ENCODE measurements at places on chromosomes 5 and 9. TPM values are rescaled to one million over a fixed set of nuclear protein-coding genes. Genes with fewer than 3 reads are reported as not detected.

TRAF1 gene
- 19.5 TPM for polyA plus RNA-seq

OLFML2A gene
- 1.2 TPM for polyA plus RNA-seq

PCDHB9 gene
- polyA plus RNA-seq, result 0.20 TPM

PRELID2 gene
- polyA plus RNA-seq, result 0.62 TPM

EQTN gene
- polyA plus RNA-seq, result 1.3 TPM

FAM78A gene
- polyA plus RNA-seq, result 58.3 TPM

CARD19 gene
- polyA plus RNA-seq, result 63.4 TPM

SPINK4 gene
- polyA plus RNA-seq, result not detected

GRM6 gene
- polyA plus RNA-seq, result not detected

COL23A1 gene
- polyA plus RNA-seq, result not detected

PCDHB3 gene
- not detected for polyA plus RNA-seq

WNT8A gene
- polyA plus RNA-seq, result not detected

TMEFF1 gene
- polyA plus RNA-seq, result not detected

MRNIP gene
- polyA plus RNA-seq, result 136 TPM

ENTPD2 gene
- polyA plus RNA-seq, result not detected

FOXD4 gene
- 0.07 TPM for polyA plus RNA-seq

ARSI gene
- not detected for polyA plus RNA-seq

FOXI1 gene
- not detected for polyA plus RNA-seq

DHX29 gene
- polyA plus RNA-seq, result 3.9 TPM

LHX6 gene
- polyA plus RNA-seq, result 0.04 TPM

CDH6 gene
- not detected for polyA plus RNA-seq

IL5 gene
- not detected for polyA plus RNA-seq

ABLIM3 gene
- polyA plus RNA-seq, result 0.22 TPM

NUDT12 gene
- polyA plus RNA-seq, result 1.6 TPM

ADCY2 gene
- polyA plus RNA-seq, result not detected

IFNK gene
- polyA plus RNA-seq, result not detected

ZNF879 gene
- 2.4 TPM for polyA plus RNA-seq

FCN1 gene
- polyA plus RNA-seq, result 16.0 TPM

FCN2 gene
- not detected for polyA plus RNA-seq
